ENCODE measurements at places on chromosomes 6 and 20. TPM values are rescaled to one million over a fixed set of nuclear protein-coding genes. Genes with fewer than 3 reads are reported as not detected.

- peak; percentile 21 for DNase-seq
Observed at GRCh38 chr20:63775096-63775978, 35.8 kb downstream of the SLC2A4RG start.

The EBF4 gene
- 2.0 TPM for polyA plus RNA-seq

DNA sequence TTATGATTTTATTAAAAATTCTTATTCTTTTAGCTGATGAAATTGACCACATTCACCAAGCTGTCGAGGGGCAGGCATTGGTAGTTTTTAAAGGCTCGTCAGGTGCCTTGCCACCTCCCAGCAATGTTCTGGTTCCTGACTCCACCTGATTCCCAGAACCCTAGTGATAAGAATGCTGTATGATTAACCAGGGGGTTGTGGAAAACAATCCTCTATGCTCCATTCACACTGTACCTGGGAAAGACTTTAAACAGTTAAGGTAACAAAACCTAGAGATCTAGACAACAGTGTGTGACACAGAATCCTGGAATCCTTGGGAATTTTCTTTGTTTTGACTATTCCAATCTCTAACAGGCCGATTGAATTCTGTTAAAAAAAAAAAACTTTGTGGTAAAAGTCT is 165.7 kb upstream of the OLIG3 start:
- no peak for DNase-seq

DNA sequence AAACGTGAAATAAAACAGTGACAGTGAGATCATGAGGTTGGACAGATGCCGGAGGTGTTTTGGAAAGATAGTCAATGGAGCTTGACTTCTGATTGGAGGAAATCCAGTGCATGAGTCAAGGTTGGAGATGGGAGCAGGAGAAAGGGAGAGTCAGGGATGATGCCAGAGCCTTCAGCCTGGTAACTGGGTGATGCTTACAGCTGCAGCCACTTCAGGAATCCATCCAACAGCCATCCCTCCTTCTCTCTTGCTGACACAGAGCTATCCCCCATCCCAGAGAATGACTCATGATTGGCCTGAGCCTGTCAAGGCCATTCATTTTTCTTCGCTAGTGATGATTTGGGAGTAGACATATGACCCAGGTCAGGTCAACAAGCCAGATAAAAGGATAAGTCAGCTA is 112.8 kb downstream of the SAMD5 start:
- DNase-seq: no peak

- peak; percentile 60 for DNase-seq
Observed at GRCh38 chr6:24581084-24581669, 64.8 kb downstream of the KIAA0319 start.

DNA sequence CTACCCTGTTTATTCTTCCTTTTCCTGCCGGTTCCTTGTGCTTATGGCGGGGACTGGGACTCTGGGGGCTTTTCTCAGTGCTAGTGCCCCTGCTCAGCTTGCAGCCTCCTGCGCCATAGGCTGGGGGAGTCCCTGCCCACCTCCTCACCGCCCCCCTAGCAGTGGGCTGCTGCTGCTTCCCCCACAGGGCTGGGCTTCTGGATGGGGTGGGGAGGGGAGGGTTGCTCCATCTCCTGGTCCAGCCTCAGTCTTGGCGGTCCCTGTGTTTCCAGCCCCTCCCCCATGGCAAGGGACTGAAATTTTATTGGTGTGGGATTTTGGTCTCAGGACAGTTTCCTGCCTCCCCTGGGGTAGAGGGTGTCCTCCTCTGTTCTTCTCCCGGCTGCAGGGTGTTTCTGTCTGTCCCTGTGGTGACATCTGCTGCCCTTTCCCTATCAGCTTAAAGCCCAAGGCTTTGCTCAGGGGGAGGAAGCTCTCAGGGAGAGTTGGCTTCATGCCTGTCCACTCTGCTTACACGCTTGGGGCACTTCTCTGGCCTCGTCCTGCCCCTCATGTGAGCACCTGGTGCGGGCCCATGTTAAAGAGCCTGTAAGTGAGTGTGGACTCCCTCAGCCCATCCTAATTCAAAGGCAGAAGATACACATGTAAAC is 100.6 kb downstream of the HIVEP1 start:
- no peak for DNase-seq

All from CD8-positive, alpha-beta memory T cell (primary cell).